ENCODE measurements at places on chromosomes 11 and 22. TPM values are rescaled to one million over a fixed set of nuclear protein-coding genes. Genes with fewer than 3 reads are reported as not detected.

The TBX1 gene
- 0.34 TPM for total RNA-seq

The IFITM10 gene
- total RNA-seq, result 2.2 TPM

The MUC6 gene
- total RNA-seq, result not detected

The CRYBB2 gene
- total RNA-seq, result not detected

The OR8D4 gene
- total RNA-seq, result 0.11 TPM

The TOP3B gene
- 59.8 TPM for total RNA-seq

The ANKRD13D gene
- total RNA-seq, result 71.3 TPM

The SMTN gene
- total RNA-seq, result 72.7 TPM

The IL17RA gene
- total RNA-seq, result 11.1 TPM

The SULT4A1 gene
- 7.2 TPM for total RNA-seq

The LAYN gene
- total RNA-seq, result 12.5 TPM

- no peak for DNase-seq
These were observed 20.9 kb downstream of the BRSK2 start for GRCh38 chr11:1410366-1411291.

DNA sequence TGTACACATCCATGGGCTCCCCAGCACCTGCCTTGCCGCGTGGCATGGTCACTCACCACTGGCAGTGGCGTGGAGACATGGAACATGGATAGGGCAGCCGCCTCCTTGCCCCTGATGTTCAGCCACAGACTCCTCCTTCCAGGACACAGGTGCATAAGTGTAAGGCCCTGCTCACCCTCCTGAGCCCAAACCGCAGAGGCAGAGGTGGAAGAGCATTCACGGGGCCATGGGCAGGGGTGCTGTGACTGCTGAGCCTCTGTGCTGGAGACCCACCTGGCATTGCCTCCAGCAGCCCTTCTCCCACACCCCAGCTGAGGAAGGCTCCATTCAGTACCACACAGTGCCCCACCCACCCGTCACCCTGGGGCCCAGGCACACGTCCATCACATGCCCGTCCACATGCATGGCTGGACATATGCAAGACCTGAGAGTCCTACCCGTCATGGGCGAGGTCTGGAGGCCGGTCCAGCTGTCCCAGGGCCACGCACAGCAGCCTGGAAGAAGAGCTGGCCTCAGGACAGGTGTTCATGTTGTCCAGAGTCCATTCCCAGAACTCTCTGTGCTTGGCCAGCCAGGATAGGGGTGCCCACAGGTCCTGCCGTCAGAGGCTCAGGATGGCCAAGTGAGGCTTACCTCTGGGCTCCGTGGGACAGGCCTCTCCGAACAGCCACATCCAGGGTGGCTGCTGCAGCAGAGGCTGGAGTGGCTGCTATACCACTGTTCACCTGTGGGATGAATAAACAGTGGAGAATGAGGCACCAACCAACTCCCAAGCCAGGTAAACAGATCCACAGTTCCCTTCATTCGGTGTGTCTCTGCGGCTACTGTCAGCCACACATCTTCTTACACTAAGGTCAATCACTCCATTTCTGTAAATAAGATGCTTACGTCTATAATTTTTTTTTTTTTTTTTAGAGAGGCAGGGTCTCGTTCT lies 1.7 kb upstream of the TUBGCP6 start:
- DNase-seq, result no peak

DNA sequence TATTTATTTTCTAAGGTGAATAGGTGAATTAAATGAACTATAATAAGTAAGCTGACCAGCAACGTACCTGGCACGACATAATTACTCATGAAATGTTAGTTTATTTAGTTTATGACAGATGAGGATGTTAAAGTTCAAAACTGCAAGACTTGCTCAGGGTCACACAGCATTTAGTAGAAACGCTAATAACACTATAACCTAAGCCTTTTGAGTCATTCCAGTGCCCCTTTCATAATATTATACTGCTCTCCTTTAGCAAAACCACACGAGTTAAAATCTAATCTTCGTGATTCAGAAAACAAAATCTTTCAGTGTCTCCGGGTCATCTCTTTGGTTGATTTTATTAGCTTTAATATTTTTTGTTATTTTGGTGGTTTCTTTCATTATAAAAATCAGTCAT lies 39.6 kb downstream of the BTBD10 start:
- no peak for DNase-seq

- no peak for DNase-seq
These were observed 14.8 kb downstream of the OR52M1 start for GRCh38 chr11:4559527-4560440.

GRCh38 chr11:120346233-120346632 lies 10.0 kb downstream of the ARHGEF12 start:
- no peak for DNase-seq

GRCh38 chr11:13772223-13773046 lies 104.0 kb downstream of the FAR1 start:
- no peak for DNase-seq

- DNase-seq, result no peak
These were observed 93.1 kb upstream of the FGF3 start for GRCh38 chr11:69912161-69912910.

- no peak for DNase-seq
These were observed 8.9 kb upstream of the ST3GAL4 start for GRCh38 chr11:126346586-126346940.

- no peak for DNase-seq
These were observed 2.3 kb upstream of the SMPD1 start for GRCh38 chr11:6387811-6388599.

- DNase-seq, result no peak
These were observed 7.0 kb downstream of the MMP3 start for GRCh38 chr11:102836290-102836875.

- DNase-seq, result no peak
These were observed 10.4 kb downstream of the MPZL3 start for GRCh38 chr11:118241764-118242098.

DNA sequence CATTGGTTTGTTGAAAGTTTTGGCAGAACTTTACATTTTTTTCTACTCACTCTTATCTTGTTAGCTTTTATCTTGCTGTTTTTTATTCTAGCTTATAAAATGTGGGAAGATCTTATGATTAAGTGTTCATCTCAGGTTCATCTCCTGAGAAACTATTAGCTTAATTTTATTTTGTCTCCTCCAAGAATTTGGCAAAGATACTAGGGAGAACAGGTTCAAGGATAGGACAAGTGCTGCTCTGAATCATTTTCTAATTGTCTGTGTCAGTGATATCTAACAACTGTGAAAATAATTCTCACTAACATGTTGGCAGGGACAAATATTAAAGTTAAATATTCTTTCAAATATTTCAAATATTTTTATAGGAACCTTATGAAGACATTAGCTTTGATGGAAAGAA lies 38.2 kb upstream of the FSHB start:
- DNase-seq, result no peak

- no peak for DNase-seq
These were observed 119.9 kb downstream of the CTTN start for GRCh38 chr11:70517988-70518907.

DNA sequence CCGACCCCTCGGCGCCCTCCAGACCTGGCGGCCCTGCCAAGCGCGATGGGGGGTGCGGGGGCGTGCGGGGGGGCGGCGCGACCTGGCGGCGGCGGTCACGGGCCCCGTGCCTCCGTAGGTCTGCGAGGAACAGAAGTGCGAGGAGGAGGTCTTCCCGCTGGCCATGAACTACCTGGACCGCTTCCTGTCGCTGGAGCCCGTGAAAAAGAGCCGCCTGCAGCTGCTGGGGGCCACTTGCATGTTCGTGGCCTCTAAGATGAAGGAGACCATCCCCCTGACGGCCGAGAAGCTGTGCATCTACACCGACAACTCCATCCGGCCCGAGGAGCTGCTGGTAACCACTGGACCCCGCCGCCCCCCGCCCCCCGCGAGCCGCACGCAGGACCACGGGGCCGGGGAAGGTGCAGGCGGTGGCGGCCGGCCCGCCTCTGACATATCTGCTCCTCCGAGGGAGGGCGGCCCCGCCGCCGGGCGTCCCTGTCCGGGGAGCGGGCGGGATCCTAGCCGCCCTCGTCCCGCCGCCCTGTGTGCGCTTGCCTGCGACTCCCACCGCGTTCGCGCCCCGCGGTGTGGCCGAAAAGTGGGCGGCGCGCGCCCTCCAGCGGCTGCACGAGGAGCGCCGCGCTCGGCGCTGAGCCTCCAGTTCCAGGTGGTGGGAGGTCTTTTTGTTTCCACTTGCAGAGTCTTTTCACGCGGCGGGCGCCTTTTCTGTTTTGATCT lies 2.1 kb downstream of the CCND1 start:
- DNase-seq, result peak; percentile 83

DNA sequence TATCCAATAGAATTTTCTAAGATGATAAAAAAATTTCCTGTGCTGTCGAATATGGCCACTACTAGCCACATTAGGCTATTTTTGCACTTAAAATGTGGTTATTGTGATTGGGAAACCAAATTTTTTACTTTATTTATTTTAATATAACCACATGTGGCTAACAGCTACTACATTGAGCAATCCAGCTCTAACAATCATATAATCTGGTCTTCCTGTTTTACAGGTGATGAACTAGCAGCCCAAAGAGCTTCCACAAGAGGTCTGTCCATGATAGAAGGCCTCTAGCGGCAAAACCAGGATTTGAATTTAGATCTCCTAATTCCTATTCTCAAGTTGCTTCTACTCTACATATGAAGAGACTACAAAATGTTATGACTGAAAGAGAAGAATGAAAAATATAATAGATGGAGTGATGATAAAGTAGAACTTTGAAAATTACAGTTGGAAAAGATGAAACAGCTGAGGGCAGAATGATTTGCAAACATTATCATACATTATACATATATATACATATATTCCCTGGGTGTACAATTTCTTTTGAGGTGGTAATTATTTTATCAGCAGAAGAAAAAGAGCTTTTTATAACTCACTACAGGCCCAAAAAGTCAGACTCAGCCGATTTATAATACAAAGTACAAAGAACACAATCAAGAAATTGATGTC lies 363.5 kb upstream of the PITPNB start:
- DNase-seq, result no peak

DNA sequence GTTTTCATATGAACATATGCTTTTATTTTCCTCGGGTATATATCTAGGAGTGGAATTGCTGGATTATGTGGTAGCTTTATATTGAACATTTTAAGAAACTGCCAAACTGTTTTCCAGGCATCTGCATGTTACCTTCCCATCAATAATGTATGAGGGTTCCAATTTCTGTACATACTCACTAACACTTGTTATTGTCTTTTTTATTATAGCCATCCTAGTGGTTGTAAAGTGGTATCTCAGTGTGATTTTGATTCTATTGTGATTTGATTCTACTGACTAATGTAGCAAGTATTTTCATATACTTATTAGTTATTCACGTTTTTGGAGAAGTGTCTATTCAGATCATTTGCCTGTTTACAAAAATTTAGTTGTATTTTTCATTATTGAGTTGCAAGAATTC lies 2.0 kb downstream of the ANO5 start:
- no peak for DNase-seq

DNA sequence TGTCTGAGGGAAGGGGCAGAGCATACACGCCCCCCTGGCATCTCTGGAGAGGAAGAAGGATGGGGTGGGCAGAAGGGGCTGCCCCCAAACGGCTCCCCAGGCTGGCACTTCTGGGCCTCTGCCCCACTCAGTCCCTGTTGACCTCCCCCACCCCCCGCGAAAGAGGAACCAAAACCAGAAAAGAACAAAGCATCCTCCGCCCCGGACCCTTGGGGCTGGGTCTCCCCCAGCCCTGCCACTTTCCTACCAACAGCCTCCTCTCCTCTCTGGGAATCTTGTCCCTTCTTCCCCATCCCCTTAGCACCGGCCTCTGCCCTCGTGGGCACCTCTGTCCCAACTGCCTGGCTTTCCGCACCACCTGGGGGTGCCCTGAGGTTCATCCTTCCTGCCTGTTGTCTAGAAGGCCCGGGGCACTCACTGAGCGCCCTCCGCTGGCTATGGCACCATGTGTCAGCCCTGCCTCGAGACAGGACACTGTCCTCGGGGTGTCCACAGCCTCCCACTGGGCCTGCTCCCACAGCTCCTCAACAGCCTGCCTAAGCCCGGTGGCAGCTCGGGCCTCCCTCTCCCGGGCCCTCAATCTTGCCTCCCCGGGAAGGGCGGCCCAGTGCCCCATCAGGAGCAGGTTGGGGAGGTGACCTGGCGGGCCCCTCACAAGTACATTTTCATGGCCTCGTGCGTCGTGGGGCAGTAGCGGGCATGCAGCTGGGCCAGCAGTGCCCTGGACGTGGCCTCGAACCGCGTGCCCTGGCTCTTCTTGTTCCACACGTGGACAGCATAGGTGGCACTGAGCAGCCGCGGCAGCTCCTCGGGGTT lies 28.2 kb downstream of the A4GALT start:
- no peak for DNase-seq

GRCh38 chr11:69076129-69076791 lies 27.5 kb downstream of the TPCN2 start:
- no peak for DNase-seq

GRCh38 chr22:20622650-20623339 lies 115.4 kb downstream of the MED15 start:
- DNase-seq, result no peak

DNA sequence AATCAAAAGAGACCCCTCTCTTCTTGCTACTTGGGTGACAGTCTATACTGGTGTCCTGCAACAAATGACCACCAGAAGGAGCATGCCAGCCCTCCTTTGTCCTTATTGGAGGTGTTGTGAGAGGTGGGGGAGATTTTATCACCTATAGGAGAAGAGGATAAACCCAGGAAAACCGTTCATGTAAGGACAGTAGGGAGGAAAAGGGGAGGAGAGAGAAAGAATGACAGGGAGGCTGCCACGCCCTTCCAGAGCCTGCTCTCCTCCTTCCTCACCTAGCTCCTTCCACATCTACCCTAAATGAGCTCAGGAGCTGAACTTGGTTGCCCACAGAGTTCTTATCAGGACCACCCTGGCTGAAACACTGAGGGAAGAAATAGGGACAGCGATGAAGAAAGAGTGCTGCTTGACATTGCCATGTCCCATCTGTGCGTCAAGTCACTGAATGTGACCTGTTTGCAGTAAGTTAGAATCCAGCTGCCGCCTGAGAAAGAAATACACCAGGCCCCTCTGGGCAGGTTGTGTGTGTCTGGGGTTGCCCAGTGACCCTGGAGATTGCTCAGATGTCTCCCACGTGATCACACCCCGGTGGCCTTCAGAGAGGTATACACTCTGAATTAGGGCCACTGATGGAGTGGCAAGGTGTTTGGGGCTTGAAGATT lies 40.4 kb upstream of the ETS1 start:
- no peak for DNase-seq

GRCh38 chr22:33209930-33210784 lies 152.0 kb upstream of the SYN3 start:
- DNase-seq, result no peak

GRCh38 chr11:45967506-45967905 lies 45.0 kb downstream of the LARGE2 start:
- no peak for DNase-seq
